Upper lobe of left lung (tissue), 6 donors: ENCODE measurements at places on chromosomes 1 and 21.

DNA sequence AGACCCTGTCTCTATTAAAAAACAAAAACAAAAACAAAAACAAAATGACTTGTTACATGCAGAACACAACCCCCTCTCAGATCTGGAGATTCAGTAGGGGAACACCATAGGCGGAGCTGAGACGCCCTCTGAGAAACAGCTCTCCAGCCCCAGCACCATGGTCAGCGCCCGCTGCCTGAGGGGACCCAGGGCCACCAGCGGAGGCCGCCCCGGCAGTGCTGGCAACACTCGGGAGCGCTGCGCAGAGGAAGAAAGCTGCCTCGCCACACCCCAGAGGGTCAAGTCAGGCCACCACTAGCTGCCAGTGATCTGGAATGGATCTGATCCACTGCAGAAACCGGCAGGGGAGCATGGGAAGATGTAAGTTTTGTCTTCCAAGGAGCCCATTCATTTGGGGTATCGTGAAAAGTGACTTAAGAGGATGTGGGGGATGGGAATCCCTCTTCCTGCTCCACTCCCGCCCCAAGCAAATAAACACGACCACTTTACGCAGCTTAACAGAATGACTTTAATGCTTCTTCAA, 3.1 kb downstream of the ACTA1 start:
- peak; percentile 88 for DNase-seq

DNA sequence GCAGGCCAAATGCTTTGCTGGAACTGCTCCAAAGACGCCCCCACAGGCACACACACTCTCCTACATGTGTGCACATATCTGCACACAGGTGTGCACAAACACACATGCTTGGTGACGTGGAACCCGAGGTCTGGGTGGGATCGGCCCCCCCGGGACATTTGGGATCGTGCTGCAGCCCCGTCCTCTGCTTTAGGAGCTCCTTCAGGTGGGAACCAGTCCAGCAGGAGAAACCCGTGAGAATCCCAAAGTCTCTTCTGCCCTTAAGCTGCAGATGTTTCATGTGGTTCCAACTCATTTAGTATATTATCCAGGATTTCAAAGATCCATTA, 38.6 kb downstream of the UBE2G2 start:
- DNase-seq = peak; percentile 63

DNA sequence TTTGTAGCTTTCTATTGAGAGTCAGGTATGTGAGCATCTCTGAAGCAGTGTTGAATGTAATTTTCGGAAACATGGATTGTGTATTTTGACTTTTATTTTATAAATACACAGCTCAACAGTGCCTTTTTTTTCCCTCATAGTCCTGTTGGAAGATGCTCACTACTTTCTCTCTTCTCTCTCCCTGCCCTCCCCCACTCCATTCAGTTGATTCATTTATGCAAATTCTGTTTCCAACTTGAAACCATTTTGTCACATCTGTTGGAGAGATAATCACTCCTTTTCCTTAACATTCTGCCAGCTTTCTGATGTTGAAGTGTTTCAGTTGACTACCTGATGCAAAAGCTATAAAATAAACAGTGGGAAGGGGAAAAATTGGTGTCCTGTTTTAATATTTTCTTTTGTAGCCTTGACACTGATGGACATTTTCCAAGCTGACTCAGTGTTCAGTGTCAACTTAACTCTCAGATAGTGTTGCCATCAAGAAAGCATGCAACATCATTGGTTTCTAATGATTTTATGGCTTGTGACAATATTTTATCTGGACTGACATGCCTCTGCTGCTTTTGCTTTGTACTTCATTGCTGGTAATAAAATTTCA, 194.5 kb downstream of the HS2ST1 start:
- DNase-seq = no peak

GRCh38 chr1:11722538-11722937, 13.4 kb upstream of the AGTRAP start:
- no peak for DNase-seq

DNA sequence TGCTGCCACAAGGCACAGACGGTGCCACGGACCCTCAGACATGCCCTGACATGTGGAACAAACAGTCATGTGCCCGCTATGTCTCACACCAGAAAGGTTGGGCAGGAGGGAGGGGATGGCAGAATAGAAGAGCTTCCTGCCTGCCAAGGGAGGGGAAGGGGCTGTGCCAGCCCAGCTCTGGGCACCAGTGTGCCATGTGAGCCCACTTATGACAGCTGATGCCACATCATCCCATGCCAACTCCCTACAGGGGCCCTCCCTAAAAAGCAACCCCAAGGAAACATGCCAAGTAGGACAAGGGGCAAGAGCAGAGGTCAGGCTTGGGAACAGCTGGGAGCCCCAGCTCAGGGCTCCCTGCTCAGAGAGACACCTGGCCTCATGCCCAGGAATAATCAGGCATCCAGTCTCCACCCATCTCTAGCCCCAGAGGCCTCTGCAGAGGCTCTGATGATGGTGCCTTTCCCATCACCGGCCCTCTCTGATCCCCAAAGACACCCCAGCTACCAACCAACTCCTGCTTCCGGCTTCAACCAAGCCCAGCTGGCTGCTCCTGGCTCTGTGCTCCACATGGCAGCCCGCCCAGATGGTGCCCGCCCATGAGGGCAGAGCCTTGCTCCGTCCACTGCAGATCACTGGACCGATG, 10.3 kb downstream of the ADGRB2 start:
- no peak for DNase-seq

DNA sequence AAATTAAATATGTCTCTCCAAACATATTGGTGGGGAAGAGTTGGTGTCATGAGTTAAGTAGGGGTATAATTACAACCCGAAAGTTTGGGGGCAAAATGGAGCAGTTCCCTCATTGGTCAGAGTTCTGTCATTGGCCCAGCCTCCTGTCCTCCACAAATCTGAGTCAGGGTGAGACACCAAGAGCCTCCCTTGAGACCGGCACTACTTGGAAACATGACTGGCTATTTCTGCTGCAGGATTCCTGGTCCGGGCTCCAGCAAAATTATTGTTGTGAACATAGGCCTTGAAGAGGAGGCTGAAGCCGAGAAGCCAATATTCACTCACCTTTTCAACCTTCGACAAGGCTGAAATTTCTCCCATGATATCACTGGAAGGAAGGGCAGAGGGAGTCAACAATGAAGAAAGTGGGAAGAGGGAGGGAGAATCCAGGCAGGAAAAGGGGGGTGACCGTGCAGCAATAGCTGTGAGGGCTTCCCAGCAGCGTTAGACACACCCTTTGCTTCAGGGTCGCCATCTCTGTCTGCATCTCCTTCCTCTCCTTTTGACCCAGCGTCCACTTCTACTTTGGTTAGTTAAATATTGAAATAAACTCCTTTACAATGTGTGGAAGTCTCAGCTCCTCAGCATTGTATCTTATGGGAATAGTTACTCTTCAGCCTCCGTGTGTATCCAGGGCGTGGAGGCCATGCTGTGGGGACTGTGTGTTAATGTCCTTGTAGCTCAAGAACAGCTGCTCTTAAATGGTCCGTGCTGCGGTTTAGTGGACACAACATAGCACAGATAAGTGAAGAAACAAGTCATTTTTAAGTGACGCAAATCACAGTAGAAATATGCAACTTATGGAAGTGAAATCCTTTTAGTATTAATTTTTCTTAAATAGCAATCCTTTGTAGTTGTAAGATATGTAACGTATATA, 307.4 kb downstream of the DISC1 start:
- DNase-seq = no peak

DNA sequence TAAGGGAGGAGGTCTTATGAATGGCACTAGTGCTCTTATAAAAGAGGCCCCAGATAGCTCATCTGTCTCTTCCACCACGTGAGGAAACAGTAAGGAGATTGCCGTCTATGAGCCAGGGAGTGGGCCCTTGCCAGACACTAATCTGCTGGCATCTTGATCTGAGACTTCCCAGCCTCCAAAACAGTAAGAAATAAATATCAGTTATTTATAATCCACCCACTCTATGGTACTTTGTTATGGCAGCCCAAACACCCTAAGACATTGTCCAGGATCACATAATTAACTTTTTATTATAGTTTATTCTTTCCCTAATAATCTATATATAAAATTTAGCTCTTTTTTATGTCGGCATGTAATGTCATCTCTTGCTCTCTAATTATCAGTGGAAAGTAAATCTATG, 144.0 kb upstream of the IRF2BP2 start:
- DNase-seq = no peak

DNA sequence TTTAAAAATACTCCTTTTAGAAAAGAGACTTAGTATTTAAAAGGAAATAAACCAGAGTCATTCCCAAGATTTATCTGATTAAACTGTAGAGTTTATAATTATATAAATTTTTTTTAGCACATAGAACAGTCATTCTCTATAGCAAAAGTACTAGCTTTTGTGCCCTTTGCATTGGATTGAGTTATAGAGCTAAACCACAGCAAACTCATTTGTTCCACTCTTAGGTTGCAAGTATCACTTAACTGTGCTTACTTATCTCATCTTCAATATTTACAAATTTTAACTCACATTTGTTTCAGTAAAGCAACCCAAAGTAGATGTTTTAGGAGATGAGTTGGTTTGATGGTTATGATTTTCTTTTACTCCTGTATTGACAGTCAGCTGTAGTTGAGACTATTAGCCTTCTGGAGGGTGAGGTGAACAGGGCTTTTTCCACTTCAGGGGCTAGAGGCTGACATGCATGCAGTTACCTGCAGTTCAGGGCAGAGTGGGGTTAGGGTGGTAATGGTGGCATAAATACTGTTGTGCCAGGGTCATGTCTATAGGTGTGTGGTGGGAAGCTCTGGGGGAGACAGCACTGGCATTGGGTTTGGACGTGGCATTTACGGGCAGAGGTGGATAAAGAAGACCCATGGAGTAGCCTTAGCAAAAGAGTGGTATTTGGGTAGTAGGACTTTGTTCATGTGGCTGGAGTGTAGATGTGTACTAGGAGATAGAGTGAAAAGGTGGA, 42.1 kb downstream of the DYRK1A start:
- no peak for DNase-seq

DNA sequence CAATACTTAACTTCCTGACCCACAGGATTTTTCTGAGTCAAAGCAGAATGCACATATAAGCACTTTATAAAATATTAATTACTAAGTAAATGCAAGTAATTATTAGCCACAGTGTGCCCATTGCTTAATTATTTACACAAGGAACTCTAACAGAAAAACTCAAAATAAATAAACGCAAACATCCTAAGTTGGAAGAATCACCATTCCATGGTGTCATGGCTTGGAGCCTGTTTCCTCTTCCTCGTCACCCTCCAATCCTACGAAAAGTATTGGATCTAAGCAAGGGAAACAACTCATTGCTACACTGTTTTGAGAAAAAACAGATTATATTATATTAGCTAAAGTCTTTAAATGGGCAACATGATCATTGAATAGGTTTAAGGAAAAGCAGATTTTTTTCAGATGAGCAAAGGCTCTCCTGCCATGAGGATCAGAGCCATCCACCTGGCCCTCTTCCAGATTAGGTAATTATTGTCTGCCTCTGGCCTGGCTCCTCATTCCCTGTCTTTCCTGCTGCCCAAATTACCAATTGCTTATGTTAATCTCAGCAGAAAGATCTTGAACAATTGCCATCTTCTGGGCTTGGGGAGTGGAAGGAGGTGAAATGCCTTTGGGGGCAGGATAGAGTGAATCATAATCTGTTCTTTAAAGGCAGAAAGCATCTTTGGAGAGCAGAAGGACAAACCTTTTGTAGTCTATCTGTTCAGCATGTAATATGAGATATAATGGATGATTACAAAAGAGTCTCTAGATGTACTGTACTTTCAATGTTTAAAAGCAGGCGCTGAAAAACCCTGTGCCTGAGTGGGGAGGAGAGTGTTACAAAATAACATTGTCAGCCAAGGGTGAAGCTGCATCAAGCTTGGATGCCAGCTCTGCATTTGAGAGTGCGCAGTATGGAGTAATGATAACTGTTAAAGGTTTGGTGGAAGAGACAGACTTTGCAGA, 121.2 kb downstream of the DUSP10 start:
- no peak for DNase-seq

DNA sequence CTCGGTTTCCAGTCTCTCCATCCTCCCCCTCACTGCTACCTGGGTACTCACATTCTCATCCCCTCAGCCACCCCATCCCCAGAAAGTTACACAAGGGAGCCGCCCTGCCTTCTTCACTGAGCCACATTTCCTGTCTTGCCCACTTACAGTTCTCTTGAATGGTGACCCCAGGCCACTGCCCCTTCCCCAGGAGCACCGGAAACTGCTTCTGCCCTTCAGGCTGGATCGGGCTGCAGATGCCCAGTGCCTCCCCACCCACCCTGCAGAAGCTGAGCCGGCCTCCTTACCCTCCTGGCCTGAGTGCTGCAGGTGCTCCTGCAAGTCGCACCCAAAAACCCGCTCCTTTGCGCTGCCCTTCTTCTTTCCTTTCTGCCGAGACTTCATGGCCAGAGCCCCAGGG, 450 bp downstream of the ARHGAP30 start:
- DNase-seq = no peak

- DNase-seq = no peak
Measured at GRCh38 chr1:150905301-150905700, 18.4 kb downstream of the CTXND2 start.

- DNase-seq = no peak
Measured at GRCh38 chr1:61087571-61087970, 5.2 kb downstream of the NFIA start.

GRCh38 chr21:29741761-29742160, 198.0 kb downstream of the GRIK1 start:
- DNase-seq = no peak

DNA sequence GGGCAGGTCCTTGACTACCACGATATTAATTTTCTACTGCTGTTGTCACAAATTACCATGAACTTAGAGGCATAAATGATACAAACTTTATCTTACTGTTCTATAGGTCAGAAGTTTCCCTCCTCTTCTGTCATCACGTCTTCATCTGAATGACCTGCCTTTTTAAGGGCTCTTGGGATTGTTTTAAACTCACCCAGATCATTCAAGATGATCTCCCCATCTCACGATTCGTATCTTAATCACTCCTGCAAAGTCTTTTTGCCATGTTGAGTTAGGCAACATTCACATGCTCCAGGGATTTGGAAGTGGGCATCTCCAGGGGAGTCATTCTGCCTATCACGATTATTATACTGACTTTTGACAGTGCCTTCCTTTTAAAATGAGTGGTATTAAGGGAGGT, 32.1 kb downstream of the NCAM2 start:
- no peak for DNase-seq

DNA sequence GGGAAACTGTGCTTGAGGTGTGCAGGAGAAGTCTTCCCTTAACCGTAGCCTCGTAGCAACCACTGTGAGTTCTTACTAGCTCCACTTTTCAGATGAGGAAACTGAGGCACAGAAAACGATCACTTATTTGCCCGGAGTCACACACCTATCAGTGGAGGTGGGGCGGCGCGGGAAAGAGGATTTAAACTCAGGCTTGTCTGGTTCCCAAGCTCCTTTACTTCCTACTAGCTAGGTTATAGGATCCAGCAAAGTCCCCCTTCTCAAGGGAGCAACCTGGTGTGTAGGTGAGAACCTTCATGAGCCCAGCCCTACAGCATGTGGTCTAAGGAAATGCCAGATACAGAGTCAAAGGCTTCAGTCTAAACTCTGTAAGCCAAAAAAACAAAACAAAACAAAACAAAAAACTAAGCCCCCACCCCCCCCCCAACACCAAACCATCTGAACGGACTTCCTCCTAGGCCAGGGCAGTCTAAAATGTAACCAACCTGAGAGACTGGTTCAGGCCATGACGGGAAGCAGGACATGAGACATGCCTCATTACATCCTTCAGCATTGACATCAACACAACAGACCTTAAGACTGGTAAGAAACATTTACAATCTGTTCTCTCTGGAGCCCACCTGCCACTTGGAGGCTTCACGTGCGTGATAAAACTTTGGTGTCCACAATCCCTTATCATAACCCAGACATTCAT, 709 bp upstream of the FBXO42 start:
- no peak for DNase-seq
